ENCODE measurements at places on chromosomes 5 and 9. TPM values are rescaled to one million over a fixed set of nuclear protein-coding genes. Genes with fewer than 3 reads are reported as not detected.

GRCh38 chr5:106874974-106875373 lies 795.8 kb downstream of the EFNA5 start:
- no peak for DNase-seq

PCDHB14 gene
- polyA plus RNA-seq, result 7.7 TPM

DNA sequence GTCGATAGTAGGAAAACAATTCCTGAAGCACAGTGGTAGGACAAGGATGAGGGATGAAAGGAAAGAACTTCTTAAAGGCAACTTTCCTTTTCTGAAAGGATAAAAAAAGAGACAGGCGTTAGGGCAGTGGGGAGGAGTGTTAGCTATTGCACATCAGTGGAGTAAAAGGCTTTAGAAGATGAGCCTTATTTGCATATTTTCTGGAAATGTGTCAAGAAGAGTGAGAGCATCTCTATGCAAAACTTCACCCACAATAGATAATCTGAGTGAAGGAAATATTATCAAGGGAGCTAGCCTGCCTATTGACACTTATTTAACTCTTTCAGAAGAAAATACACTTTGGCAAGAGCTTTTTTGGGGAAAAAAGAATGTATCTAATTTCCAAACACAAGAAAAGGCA lies 151.6 kb downstream of the MACIR start:
- no peak for DNase-seq

DNA sequence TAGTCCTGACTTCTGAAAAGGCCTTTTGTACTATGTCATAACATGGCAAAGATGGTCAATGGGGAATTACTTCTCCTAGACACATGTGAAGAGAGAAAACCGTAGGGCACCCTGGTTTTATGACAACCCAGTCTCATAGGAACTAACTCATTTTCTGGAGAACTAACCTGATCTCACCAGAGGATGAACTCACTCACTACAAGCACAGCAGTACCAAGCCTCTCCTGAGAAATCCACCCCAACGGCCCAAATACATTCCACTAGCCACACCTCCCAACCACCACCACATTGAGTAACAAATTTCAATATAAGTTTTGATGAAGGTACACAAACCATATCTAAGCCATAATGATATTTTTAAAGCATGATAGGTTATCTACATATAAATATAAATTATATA lies 909.3 kb upstream of the CDH10 start:
- DNase-seq, result no peak

SPAAR gene
- polyA plus RNA-seq, result 2.9 TPM
